ENCODE measurements at places on chromosomes 6 and 20.

GRCh38 chr20:7990385-7990784, 29.2 kb downstream of the TMX4 start:
- DNase-seq = no peak

GRCh38 chr6:13203145-13203544, 125.2 kb downstream of the TBC1D7 start:
- DNase-seq = no peak

GRCh38 chr6:2028457-2029038, 216.9 kb downstream of the GMDS start:
- DNase-seq = no peak

- DNase-seq = no peak
Measured at GRCh38 chr6:139877828-139878405, 503.5 kb upstream of the CITED2 start.

GRCh38 chr6:52152070-52152423, 34.1 kb upstream of the IL17A start:
- no peak for DNase-seq

Data from skin of body (tissue), 3 donors.